CD4-positive, alpha-beta T cell treated with Interleukin-6 for 4 hours (primary cell): ENCODE measurements at places on chromosomes 3 and 15.
A peak's percentile ranks its signal among the peaks of the same experiment; 100 is the strongest.

DNA sequence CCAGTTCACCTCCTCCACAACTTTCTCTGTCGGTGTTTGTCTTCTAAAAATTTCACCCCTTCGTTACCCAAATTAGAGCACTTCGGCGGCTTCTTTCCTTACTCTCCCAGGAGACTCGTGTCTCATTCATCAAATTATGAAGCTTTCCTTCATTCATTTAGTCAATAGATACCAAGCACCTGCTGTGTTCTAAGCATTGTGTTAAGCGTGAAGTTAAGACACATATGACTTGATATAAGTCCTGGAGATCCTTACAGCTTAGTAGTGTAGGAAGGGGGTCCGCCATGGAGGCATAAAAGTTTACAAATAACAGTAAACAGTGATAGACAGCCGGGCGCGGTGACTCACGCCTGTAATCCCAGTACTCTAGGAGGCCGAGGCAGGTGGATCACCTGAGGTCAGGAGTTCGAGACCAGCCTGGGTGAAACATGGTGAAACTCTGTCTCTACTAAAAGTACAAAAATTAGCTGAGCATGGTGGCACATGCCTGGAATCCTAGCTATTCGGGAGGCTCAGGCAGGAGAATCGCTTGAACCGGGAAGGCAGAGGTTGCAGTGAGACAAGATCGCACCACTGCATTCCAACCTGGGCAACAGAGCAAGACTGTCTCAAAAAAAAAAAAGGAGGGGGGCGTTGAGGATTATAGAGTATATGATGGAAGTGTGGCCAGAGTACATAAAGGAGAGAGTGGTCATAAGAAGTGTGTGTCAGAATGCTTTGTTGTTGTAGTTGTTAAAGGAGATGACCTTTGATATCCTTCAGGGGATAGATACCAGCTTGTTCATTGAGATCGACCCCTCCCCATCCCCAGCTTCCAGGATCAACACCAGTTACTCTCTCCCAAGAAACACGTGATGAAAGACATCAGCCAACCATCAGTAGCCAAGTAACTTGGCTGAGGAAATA, 744 bp upstream of the CCDC32 start:
- no peak for DNase-seq

DNA sequence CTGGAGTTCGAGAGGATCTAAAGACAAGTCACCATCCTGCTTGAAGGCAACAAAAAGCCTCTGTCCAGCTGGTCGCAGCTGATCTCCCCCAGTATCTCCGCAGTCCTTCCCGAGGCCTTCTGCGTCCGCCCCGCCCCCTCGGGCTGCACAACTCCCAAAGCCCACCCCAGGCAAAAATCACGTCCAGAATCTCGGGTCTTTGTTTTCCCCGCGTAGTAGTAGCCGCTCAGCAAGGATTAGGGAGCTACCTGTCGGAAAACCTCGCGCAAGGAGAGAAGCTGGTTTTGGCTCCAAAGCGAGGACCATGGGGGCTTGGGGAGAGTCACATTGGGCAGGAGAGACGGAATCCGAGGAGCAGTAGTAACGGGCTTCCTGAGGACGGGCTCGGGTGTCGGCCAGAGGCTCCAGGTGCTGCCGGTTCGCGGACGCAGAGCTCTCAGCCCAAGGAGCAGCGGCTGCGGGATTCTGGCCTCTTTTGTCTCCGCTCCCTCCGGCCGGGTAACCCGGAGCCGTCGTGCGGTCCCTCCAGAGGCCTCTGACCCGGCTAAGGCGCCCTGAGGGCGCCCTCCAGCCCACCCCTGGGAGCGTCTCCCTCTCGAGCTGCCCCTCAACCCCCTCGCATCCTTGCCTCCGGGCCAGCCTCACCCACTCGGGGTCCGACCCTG, 401 bp downstream of the ZSCAN29 start:
- peak; percentile 4 for DNase-seq

DNA sequence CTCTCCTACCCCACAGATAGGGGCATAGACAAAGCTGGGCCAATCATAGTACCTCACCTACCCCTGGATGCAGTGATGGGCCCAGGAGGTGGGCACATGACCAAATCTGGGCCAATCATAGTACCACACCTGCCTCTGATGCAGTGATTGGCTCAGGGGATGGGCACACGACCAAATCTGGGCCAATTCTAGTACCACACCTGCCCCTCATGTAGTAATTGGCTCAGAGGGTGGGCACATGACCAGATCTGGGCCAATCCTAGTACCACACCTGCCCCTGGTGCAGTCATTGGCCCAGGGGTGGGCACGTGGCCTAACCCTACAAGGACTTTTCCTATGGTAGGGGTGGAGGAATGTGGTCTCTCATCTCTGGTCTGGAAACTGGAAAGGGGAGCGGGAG, 56.9 kb upstream of the MEF2A start:
- no peak for DNase-seq

DNA sequence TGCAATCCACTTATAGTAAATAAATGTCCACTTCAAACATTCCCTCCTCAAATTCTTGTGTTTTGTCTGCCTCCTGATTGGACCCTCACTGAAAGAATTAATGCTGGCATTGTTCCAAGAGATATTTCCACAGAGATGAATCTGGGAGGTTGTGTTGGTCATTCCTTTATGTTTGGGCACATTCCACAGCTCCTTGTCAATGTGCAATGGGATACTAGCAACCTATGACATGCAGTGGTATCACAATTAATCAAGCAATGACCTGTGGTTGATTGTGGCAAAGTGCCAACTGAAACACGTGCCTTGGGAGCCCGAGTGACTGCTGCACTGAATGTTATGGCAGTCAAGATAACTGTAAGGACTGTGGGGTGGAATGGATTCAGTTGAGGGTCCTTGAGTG, 55.0 kb upstream of the SNRPN start:
- DNase-seq = no peak

GRCh38 chr3:33883951-33884561, 85.6 kb downstream of the PDCD6IP start:
- DNase-seq = no peak

DNA sequence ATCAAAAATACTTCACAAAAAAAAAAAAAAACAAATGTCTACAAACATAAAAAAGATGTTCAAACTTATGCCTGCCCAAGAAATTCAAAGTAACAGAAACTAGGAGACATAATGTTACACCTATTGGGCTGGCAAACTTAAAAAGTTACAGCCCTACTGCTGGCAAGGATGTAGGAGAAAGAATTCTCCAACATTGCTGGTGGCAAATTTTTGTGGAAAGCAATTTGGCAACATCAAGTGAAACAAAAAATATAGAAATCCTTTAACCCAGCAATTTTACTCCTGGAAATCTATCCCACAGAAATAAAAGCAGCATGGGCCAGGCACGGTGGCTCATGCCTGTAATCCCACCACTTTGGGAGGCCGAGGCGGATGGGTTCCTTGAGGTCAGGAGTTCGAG, 73.2 kb downstream of the STAG1 start:
- DNase-seq = no peak
